Activated T-cell treated with anti-CD3 and anti-CD28 coated beads for 1 hour (primary cell): ENCODE measurements at places on chromosomes 16 and 17.

GRCh38 chr17:4658478-4659305 lies 17.2 kb upstream of the ALOX15 start:
- no peak for DNase-seq

- no peak for DNase-seq
These were observed 26.6 kb upstream of the KRT17 start for GRCh38 chr17:41650794-41651624.

DNA sequence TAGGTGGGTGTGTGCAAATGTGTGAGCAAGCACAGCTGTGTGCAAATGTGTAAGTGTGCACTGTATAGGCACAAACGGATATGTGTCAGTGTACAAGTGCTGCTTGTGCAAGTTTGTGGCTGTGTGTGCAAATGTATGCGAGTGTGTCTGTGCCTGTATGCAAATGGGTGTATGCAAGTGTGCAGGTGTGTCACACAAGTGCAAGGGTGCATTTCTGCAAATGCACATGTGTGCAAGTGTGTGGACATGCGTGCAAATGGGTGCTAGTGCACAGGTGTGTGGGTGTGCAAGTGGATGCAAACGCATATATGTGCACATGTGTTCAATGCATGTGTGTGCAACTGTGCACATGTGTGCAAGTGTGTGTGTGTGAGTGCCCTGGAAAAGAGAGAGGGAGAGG lies 76.5 kb upstream of the TNRC6C start:
- DNase-seq = no peak

GRCh38 chr17:9802294-9802693 lies 10.9 kb upstream of the DHRS7C start:
- DNase-seq = no peak

GRCh38 chr17:3005696-3006095 lies 57.7 kb downstream of the OR1D5 start:
- no peak for DNase-seq

GRCh38 chr16:66523861-66524354 lies 26.0 kb downstream of the TK2 start:
- DNase-seq = no peak

GRCh38 chr17:41551365-41551764 lies 20.5 kb downstream of the KRT9 start:
- no peak for DNase-seq

- no peak for DNase-seq
These were observed 755 bp downstream of the PIEZO1 start for GRCh38 chr16:88784074-88784855.
